Vein endothelial cell (primary cell): ENCODE measurements at places on chromosomes 12 and 14. TPM values are rescaled to one million over a fixed set of nuclear protein-coding genes. Genes with fewer than 3 reads are reported as not detected.

The TAS2R30 gene
- 5.6 and 6.5 TPM in 2 replicates for total RNA-seq

The KRT71 gene
- total RNA-seq: not detected in 2 replicates

The AKAP3 gene
- total RNA-seq: 0.65 and 1.1 TPM in 2 replicates

The COQ6 gene
- 16.3 and 17.8 TPM in 2 replicates for total RNA-seq

The RASSF9 gene
- 4.3 and 6.5 TPM in 2 replicates for total RNA-seq

The GALNT8 gene
- 0.19 and 0.33 TPM in 2 replicates for total RNA-seq

The GAS2L3 gene
- total RNA-seq: 21.9 and 39.6 TPM in 2 replicates

The SOAT2 gene
- total RNA-seq: not detected in 2 replicates

The TAS2R43 gene
- 1.3 and 1.6 TPM in 2 replicates for total RNA-seq

The LHX5 gene
- not detected in 2 replicates for total RNA-seq

The KRT80 gene
- total RNA-seq: 2.4 and 7.2 TPM in 2 replicates

The MCRS1 gene
- total RNA-seq: 68.9 and 78.4 TPM in 2 replicates

The ERP27 gene
- total RNA-seq: 0.33 and 1.3 TPM in 2 replicates

The LYZ gene
- total RNA-seq: not detected in 2 replicates

The NAA30 gene
- total RNA-seq: 22.2 and 33.3 TPM in 2 replicates

The PLBD1 gene
- 0.10 TPM in 1 of 2 replicates, not detected in the other for total RNA-seq

The CLEC2A gene
- not detected in 2 replicates for total RNA-seq

The TAS2R14 gene
- 2.3 and 4.0 TPM in 2 replicates for total RNA-seq

The SLC15A5 gene
- total RNA-seq: not detected in 2 replicates

The IFI27L2 gene
- 11.8 and 13.4 TPM in 2 replicates for total RNA-seq

The GLIPR1L1 gene
- not detected in 2 replicates for total RNA-seq

The NOVA1 gene
- total RNA-seq: 0.86 and 1.3 TPM in 2 replicates

The SLCO1A2 gene
- total RNA-seq: 0.33 TPM in 1 of 2 replicates, not detected in the other

The CD9 gene
- total RNA-seq: 824 and 1,145 TPM in 2 replicates

The C12orf60 gene
- total RNA-seq: 1.6 and 2.2 TPM in 2 replicates

The FIGNL2 gene
- total RNA-seq: 0.98 and 1.2 TPM in 2 replicates

The KRT83 gene
- total RNA-seq: not detected in 2 replicates

The PTCSC3 gene
- total RNA-seq: not detected in 2 replicates

The TAS2R20 gene
- total RNA-seq: 3.9 and 5.4 TPM in 2 replicates

The KCNMB4 gene
- 0.65 and 0.86 TPM in 2 replicates for total RNA-seq

The SSTR1 gene
- 0.29 and 0.33 TPM in 2 replicates for total RNA-seq

The ARHGEF25 gene
- total RNA-seq: 0.10 and 0.98 TPM in 2 replicates

The BDKRB2 gene
- under 0.01 and 0.38 TPM in 2 replicates for total RNA-seq

The NUMB gene
- 81.7 and 89.1 TPM in 2 replicates for total RNA-seq

The KIF5A gene
- total RNA-seq: not detected in 2 replicates

The PSMC6 gene
- total RNA-seq: 75.1 and 98.6 TPM in 2 replicates

The BATF gene
- 2.5 and 2.9 TPM in 2 replicates for total RNA-seq
